ENCODE measurements at places on chromosomes 1 and 21.

- no peak for DNase-seq
These were observed 402.2 kb upstream of the PLXNA2 start for GRCh38 chr1:208646431-208646830.

DNA sequence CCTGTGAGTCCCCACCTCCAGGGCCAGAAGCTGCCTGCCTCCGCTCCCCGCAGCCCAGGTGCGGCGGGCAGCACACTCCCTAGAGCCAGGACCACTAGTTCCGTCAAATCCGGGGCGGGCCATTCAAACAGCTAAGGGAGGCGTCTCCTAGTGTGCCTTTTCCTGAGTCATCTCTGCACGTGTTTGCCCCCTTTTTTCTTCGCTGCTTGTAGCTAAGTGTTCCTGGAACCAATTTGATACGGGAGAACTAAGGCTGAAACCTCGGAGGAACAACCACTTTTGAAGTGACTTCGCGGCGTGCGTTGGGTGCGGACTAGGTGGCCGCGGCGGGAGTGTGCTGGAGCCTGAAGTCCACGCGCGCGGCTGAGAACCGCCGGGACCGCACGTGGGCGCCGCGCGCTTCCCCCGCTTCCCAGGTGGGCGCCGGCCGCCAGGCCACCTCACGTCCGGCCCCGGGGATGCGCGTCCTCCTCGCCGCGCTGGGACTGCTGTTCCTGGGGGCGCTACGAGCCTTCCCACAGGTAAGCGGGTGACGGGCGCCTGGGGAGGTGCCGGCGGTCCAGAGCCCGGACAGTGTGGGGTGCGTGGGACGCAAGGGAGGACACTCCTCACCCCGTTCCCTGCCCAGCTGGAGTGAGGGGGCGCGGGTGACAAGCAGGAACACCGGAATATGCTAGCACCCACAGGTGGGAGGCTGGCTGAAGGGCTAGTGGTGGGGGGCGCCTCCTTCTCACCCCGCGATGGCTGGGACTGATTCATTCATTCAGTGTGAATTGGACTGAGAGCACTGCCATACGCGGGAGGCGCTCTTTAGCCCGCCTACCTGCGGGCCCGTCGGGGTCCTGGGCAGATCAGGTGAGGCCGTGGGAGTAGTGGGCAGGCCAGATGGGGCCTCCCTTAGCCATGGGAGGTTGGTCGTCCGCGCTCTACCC is at the start of gene TNFRSF8:
Gene TNFRSF8 (plus strand): TSS at position 163 of the 932 bp plus-strand sequence. CDS start 296 bp downstream, at position 459.
- DNase-seq: no peak

DNA sequence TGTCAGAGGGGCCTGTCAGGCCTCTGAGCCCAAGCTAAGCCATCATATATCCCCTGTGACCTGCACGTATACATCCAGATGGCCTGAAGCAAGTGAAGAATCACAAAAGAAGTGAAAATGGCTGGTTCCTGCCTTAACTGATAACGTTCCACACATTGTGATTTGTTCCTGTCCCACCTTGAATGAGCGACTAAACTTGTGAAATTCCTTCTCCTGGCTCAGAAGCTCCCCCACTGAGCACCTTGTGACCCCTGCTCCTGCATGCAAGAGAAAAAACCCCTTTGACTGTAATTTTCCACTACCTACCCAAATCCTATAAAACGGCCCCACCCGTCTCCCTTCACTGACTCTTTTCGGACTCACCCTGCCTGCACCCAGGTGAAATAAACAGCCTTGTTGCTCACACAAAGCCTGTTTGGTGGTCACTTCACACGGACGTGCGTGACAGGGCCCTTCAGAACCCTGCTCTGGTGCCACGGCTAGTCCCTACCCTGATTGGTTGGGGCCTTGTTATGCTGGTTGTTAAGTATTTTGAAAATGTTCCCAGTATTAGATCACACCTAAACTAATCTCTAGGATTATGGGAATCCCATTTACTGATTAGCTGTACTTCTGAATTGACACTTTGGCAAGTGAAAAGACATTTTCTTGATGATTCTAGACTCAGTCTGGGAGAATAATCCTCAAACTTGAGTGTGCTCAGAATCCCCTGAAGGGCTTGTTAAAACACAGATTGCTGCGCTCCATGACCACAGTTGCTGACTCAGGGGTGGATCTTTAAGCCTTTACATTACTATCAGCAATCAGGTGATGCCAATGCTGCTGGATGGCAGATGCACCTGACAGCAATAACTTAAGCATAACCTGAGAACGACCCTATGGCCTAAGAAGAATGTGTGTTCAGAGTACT is 28.8 kb upstream of the SPATA6 start:
- no peak for DNase-seq

DNA sequence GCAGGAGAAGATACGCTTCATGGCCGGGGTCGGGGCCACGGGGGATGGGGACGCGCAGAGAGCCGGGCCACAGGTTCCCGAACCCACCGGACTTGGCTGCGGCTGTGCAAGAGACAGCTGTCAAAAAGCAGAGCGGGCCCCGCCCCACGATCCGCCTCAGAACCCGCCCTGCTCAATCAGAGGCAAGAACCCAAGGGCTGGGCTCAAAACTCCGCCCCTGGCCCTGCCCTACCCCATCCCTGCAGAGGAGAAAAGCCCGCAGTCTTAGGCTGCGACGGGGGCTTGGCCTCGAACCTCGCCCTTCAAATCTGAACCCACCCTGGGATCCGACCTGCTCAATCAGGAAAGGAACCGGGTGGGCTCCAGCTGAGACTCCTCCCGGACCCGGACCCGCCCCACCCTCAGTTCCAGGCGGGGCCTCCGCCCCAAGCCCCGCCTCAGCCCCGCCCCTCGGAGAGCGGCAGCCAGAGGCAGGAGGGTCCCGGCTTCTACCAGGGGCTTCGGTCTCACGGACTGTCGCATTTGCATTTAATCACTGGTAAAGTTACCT is at the start of gene ANKRD35:
Gene ANKRD35 (minus strand): TSS at position 129 of the 550 bp plus-strand sequence. CDS start 108 bp downstream, at position 21.
- peak; percentile 84 for DNase-seq

DNA sequence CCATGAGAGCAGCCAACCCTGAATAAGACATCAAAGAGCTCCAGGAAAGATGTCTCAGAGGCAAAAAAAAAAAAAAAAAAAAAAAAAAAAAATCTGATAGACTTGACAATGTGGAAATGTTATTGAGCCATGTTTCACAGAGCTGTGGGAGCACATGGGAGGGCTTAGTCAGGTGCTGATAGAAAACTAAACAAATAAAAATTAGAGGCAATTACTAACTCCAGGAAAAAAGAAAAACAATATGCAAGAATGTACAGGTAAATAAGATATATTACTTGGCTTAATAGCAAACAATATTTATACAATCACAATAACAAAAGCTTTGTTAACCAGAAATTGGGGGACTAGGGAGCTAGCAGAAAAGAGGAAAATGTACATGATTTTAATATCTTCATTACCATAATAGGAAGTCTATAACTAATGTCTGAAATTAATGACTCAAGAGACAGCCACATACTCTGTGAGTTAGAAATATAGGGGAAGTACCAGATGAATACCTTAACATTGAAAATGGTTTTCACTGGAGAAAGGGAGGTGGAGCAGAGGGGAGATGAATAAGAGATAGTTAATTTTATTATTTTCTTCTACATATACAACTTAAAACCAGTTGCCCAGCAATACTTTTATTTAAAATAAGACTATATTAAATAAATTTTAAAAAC is 16.9 kb upstream of the RGS16 start:
- no peak for DNase-seq

DNA sequence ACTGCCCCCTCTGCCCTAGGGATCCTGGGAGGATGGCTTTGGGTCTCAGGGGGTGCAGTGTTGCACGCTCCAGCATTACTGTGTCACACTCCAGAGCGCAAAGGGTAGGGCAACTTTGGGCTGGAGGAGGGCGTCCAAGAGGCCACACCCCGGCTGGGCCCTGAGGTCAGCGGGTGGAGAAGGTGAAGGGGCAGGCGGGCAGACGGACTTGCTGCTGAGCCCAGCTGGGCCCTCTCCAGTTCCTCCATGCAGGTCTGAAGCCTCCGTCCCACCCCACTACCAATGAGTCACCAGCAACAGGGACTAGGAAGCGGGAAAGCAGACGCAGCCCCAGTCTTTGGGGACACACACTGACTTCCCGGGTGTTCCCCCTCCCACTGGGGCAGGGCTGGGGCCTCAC is 116.0 kb downstream of the CASZ1 start:
- DNase-seq: no peak

DNA sequence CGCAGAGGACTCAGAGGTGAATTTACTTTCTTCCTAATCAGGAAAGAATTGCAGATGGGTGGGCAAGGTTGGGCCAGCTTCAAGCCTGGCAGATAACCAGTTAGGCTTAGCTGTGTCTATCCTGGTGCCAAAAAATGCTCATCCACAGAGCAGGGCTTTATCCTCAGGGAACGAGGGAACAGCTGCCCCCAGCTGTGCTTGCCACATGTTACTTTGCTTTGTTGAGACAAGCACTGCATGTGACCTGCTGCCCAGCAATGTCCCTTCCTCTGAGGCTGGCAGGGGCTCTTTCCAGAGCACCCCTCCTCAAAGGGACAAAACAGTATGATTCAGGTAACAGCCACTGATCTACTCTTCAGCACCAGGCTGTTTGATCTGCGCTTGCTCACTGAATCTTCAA is 505.1 kb upstream of the USP24 start:
- no peak for DNase-seq

- DNase-seq: no peak
These were observed 2.2 kb downstream of the PPP2R5A start for GRCh38 chr1:212287261-212287895.

GRCh38 chr21:26368591-26369320 is 198.2 kb upstream of the APP start:
- DNase-seq: no peak

GRCh38 chr1:230215031-230215430 is 148.0 kb downstream of the GALNT2 start:
- peak; percentile 34 for DNase-seq

DNA sequence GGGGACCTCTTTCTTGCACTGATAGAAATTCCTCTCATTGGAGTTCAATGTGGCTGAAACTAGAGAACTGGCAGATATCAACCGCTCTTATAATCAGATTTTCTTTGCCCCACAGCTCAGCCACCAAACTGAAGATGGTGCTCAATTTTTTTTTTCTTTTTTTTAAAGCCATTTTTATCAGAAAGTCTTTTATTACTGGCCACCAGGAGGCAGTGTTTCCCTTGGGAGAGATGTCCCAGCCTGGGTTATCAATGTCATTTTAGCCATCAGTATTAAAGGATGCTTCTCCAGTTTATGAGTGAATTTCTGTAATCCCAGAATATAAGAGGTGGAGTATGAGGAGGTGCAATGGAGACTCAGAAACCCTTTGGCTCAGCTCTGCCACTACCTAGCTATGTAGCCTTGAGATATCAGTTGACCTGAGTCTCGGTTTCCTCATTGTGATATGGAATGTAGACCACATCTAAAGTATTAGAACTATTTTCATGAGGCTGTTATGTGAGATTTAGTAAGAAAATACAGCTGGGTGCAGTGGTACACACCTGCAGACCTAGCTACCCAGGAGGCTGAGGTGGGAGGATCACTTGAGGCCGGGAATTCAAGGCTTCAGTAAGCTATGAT is 27.6 kb downstream of the CD244 start:
- peak; percentile 77 for DNase-seq

- peak; percentile 84 for DNase-seq
These were observed 475.4 kb downstream of the PTPRU start for GRCh38 chr1:29711582-29712283.

GRCh38 chr1:37999430-38000232 is 5.7 kb downstream of the FHL3 start:
- DNase-seq: peak; percentile 34

DNA sequence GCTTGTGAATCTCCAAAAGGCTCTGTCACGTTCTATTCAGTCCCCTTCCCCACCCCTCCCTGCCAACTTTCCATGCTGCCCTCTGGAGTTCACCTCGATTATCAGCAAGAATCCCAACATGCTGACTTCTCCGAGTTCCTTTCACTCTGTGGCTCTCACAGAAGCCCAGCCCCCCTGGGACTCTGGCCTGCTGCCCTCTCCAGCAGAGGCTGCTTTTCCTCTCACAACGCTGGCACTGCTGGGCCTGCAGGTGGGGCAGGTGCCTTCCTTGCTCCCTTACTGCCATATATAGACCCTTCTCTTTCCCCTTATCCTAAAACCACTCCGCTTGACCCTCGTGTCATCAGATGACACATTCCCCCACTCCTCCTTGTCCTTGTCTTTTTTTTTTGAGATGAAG is 10.2 kb upstream of the RNF186 start:
- DNase-seq: no peak

DNA sequence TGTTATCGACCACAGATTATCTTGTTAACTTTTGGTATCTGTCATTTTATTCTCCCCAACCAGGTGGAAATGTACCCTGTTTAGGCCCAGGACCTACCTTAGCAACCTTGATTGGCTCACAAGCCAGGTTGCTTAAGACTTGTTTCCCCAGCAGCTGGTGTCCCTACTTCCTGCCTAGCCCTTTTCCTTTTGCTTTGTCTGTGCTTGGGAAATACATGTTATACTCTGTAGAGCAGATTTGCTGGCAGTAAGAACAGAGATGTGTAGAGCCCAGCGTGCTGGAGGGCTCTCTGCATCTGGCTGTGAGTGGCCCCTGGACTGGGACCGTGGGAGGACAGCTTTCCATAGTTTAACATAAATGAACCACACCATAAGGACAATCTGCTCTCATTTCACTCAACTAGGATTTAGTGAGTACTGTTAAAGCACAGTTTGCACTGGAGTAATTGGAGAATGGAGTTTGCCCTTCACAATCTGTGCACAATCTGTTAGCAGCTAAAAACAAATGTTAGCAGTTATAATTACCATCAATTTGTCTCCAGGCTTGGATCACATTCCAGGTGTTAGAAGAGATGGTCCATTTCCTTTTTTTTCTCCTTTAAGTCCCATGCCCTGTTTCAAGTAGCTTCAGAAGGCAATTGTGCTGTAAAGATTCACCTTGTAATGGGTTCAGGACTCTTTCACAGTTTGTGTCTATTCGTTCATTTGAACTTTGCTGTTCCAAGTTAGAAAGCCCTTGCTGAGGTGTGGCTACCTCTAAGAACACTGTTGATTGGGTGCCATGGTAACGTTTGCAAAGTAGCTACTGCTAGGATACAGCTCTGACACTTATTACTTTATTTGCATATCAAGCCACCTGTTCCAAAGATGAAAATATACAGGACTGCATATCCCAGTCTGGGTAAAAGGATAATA is at the start of gene APOBEC4:
Gene APOBEC4 (minus strand): TSS at position 770 of the 915 bp plus-strand sequence. CDS start 4,535 bp downstream, outside the sequence.
- DNase-seq: no peak

DNA sequence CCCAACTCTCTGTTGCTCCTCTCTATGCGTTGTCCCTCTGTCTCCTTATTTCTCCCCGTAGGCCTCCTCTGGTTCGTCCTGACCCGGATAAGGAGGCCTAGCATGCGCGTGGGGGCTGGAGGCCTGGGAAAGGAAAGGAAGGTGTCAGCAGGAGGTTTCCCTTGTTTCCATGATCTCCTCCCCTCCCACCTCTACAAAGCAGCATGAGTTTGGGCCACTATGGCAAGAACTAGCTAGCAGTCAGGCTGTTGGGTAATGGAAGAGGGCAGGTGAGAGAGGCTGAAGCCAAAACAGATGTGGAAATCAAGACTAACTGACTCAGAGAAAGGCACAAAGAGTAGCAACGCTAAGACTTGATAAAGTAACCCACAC is 687 bp upstream of the SEMA6C start:
- no peak for DNase-seq

- DNase-seq: no peak
These were observed 23.0 kb downstream of the MARK1 start for GRCh38 chr1:220550811-220551399.
